ENCODE measurements at places on chromosomes 16 and 17.
A peak's percentile ranks its signal among the peaks of the same experiment; 100 is the strongest.

GRCh38 chr16:73166441-73166851 is 118.5 kb upstream of the ZFHX3 start:
- peak; percentile 46 for DNase-seq

- DNase-seq, result no peak
These were observed 3.8 kb downstream of the UBE2O start for GRCh38 chr17:76449126-76449525.

DNA sequence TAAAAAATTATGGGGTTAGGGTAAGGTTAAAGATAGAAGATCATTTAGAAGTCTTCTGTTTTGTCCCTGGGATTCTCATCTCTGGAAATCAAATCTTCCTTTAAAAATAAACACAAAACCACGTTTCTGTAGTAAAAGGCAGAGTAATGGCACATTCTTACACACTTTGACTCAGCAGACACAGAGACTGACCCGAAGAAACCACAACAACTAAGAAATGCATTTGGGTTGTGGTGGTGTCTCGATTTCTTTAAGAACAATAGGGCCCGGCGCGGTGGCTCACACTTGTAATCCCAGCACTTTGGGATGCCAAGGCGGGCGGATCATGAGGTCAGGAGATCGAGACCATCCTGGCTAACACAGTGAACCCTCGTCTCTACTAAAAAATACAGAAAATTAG is 54.9 kb upstream of the MYH10 start:
- no peak for DNase-seq

DNA sequence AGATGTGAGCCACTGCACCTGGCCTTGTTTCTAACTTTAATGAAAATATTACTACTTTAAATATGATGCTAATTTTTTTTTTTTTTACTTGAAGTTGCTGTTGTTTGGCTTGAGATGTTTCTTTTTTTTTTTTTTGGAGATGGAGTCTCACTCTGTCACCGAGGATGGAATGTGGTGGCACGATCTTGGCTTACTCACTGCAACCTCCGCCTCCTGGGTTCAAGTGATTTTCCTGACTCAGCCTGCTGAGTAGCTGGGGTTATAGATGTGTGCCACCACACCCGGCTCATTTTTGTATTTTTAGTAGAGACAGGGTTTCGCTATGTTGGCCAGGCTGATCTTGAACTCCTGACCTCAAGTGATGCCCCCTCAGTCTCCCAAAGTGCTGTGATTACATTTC is 23.6 kb downstream of the IGSF6 start:
- DNase-seq, result no peak

GRCh38 chr17:50114849-50115357 is 15.1 kb downstream of the SAMD14 start:
- DNase-seq, result no peak

- DNase-seq, result no peak
These were observed 21.0 kb upstream of the SUPT4H1 start for GRCh38 chr17:58373003-58373402.

- no peak for DNase-seq
These were observed 131.0 kb upstream of the NUDT7 start for GRCh38 chr16:77591347-77591746.

DNA sequence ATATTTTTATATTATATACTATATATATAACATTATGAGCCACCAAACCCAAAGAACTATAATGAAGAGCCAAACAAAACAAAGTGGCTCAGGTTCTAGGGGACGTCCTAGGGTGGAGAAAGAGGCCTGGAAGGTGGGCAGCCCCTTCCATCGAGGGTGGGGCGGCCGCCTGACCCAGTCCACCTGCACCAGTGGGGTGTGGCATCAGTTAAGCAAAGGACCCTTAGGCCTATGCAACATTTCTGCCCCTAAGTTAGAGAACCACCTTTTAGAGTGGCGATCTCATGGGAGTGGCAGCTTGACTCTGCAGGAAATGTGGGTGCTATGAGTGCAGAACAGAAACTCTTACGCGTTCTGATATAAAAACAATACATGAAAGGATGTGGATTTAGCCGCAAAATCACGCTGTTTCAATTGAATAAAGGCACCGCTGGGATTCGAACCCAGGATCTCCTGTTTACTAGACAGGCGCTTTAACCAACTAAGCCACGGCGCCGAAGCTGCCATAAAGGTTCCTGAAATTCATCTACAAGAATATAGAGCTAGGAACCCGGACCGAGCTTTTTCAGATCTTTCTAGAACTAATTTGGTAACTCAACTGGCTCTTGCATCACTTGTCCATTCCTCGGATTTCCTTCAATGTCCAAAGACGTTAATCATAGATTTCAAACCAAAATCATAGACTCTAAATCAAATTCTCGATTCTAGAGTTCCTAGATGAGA is 15.6 kb upstream of the AURKB start:
- DNase-seq, result peak; percentile 74

- DNase-seq, result peak; percentile 56
These were observed 2.1 kb downstream of the SCARF1 start for GRCh38 chr17:1643293-1643998.

GRCh38 chr17:82101767-82102679 is 4.0 kb upstream of the FASN start:
- DNase-seq, result no peak

GRCh38 chr16:166375-167121 is 770 bp downstream of the HBM start:
- DNase-seq, result no peak

- no peak for DNase-seq
These were observed 5.4 kb upstream of the NFATC3 start for GRCh38 chr16:68079626-68080344.

- DNase-seq, result peak; percentile 41
These were observed 19.8 kb upstream of the MPRIP start for GRCh38 chr17:17022456-17022855.

- DNase-seq, result no peak
These were observed 548 bp downstream of the PSMB3 start for GRCh38 chr17:38753071-38753506.

- no peak for DNase-seq
These were observed 178.3 kb downstream of the PRKCB start for GRCh38 chr16:24013864-24014645.

DNA sequence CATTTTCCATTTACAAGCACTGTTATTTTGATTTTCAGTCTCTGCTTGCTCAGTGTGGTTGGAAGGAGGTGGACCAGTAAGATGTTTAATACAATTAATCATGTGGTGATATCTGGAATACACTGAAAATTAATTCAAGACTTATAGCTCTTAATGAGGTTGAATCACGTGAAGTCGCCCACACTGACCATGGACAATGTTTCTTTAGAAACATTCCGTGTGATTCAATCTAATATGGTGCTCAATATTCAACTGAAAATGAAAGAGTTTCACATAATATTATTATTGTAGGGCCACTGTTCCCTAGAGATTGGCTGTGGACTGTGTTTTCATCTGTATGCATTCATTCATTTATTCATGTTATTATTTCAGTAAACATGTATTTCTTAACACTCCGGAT is 45.2 kb upstream of the MAF start:
- no peak for DNase-seq

GRCh38 chr16:2174396-2175131 is 19.0 kb downstream of the TRAF7 start:
- DNase-seq, result no peak

GRCh38 chr17:39916918-39917317 is 1.5 kb downstream of the GSDMB start:
- DNase-seq, result no peak

DNA sequence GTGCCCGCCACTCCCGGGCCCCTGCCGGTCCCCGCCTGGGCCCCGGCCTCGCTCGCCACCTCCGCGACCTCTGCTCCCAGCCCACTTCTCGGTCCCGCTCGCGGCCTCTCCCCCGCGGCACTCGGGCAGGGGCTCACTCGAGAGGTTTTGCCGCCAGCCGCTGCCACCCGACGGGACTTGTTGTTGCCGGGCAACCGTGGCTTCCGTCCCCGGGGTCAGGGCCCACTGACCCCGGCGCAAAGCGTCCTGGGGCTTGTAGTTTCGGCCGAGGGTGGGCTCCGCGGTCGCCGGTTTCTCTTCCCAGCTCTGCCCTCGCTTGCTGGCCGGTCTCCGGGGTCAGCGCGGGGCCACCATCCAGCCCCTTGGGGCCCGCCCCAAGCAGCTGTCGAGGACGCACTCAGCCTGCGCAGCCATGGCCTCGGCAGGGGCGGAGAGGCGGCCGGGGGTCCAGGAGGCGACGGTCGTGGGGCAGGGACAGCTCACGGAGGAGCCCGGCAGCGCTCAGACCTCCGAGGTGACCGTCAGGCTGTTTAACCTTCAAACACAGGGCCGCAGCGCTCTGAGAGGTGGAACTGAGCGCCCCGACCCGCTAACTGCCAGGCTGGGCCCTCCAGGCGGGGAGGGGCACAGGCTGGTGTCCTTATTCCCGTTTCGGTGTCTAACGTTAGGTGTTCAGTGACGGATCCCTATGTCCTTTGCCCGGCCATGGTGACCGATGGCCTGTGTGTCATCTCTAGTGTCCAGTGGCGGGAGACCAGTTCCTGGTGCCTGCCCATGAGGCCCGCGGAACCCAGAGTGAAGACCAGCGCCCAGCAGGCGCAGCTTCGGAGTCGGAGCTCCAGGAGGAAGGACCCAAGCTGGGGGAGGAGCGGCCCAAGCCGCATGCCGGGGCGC is at the start of the genes C16orf86 and ENKD1:
Gene C16orf86, plus strand, starts transcription at position 256 of the 894 bp plus-strand sequence. Its CDS starts 157 bp downstream, at position 413.
Gene ENKD1, minus strand, starts transcription at position 192 of the 894 bp plus-strand sequence. CDS start 308 bp downstream, outside the sequence.
- peak; percentile 89 for DNase-seq
